ENCODE measurements at places on chromosomes 2 and 18. TPM values are rescaled to one million over a fixed set of nuclear protein-coding genes. Genes with fewer than 3 reads are reported as not detected.

ST3GAL5 gene
- 10.9 TPM for total RNA-seq

ANKRD62 gene
- not detected for total RNA-seq

PLEKHM3 gene
- total RNA-seq = 17.2 TPM

CHRNA1 gene
- total RNA-seq = 0.33 TPM

All from fibroblast of lung (primary cell).